ENCODE measurements at places on chromosomes 2 and 18.

DNA sequence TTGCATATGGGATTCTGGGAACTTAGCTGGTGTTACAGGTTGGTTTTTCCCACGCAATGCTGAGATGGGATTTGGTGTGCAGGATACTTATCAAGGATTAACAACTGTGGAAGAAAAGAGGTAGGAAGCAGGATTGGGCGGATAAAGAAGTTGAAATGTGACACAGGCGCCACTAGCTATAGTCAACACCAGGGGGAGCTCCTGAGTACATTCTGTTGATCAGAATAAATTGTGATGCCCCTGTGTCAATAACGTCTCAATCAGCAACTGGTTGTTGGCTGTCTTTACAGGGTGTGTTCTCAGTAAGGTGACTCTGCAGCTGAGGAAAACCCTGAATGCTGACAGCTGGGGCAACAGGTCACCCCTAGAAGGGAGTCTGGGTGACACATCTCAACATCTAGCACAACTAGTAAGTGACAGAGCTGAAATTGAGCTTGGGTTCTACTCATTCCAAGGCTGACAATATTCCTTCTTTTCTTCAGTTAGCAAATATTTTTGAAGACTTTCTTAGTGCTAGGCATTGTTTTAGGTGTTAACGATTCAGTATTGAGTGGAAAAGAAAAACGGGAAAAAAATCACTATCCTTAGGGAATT is 143.0 kb downstream of the ARL6IP6 start:
- DNase-seq: peak; percentile 65

DNA sequence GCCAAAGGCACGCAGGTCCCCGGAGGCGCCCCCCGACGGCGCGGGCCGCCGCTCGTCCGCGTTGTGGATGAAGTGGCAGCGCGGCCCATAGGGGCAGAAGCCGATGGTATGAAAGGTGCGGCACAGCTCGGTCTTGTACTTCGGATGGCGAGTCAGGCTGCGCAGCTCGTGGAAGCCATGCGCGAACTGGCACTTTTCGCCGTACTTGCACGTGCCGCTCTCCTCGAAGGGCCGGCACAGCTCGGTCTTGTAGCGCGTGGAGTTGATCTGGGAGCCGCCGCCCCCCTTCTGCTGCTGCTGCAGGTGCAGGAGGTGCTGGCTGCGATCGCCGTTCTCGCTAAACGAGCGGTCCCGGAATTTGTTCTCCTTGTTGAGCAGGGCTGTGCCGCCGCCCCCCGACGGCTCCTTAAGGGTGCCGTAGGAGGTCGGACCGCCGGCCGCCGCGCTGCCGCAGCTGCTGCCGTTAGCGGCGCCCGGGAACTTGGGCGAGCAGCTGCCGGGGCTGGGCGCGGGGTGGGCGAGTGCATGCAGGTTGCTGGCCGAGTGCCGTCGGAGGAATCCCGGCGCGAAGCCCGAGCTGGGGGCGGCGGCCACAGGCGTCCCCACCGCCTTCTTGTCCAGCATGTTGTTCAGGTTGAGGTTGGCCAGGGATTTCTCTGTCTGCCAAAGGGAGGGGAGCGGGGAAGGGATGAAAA is 1.2 kb downstream of the ZFP36L2 start:
- DNase-seq: peak; percentile 79

GRCh38 chr18:49098386-49098785 is 147.6 kb upstream of the SMAD7 start:
- DNase-seq: no peak

DNA sequence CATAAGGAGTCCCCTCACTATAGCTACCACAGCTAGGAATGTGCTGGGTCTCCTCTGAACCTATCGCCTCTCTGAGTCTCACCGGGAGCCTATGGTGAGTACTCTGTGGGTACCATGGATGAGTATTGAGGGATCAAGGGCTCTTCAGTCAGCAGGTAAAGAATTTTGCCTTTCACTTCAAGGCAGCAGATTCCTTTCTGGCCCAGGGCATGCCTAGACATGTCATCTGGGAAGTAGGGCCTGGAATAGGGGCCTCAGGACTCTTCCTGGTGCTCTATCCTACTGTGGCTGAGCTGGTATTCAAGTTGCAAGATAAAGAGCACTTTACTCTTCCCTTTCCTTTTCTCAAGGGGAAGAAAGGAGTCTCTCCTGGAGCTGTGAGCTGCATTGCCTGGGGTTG is 85.6 kb upstream of the LHCGR start:
- DNase-seq: no peak

DNA sequence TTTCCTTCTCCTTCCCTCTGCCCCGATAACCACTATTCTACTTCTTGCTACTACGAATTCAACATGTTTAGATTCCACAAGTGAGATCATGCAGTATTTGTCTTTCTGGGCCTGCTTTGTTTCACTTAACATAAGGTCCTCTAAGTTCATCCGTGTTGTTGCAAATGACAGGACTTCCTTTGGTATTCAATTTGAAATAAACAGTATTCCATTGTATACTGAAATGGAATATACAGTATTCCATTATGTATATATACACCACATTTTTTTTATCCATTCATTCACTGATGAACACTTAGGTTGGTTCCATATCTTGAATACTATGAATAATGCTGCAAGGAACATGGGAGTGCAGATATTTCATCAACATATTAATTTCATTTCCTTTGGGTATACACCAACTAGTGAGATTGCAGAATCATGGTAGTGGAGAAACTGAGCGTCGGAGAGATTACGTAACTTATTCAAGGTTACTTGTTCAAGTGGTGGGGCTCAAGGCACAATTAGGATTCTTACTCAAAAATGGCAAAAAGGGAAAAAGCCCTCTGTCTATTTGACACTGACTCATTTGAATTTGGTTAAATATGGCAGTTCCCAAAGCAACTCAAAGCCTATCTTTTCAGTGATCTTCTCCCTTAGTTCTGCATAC is 85.1 kb downstream of the CHN1 start:
- no peak for DNase-seq

DNA sequence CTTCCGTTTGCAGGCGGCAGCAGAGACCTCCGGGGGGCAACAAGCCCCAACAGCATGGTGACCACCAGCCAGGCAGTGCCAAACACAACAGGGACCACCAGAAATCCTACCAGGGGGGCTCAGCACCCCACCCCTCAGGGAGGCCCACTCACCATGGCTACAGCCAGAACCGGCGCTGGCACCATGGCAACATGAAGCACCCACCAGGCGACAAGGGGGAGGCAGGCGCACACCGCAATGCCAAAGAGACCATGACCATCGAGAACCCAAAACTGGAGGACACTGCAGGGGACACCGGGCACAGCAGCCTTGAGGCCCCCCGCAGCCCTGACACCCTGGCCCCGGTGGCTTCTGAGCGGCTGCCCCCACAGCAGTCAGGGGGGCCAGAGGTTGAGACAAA is 192.9 kb downstream of the SMAD7 start:
- no peak for DNase-seq

- DNase-seq: peak; percentile 4
Measured at GRCh38 chr18:64994370-64994769, 756.4 kb upstream of the CDH7 start.

DNA sequence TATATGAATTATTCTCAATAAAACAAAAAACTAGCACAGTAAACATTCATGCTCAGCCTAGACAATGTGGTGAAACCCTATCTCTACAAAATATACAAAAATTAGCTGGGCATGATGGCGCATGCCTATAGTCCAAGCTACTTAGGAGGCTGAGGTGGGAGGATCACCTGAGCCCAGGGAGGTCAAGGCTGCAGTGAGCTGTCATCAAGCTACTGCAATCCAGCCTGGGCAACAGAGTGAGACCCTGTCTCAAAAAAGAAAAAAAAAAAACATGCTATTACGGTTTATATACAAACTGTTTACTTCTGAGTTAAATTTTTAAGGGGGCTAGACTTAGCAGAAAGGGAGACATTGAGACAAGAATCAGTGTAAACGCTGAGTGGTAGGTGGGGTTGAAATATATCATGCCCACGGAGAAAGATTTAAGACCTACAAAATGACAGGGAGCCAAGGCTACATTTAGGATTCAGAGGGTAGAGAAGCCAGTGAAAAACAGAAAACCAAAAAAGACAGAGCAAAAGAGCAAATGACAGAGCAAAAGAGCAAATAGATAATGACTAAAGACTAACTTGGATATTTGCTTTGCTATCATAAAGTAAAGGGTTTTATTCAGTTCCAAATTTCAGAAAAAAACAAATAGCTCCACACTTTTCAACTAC is 7.5 kb downstream of the TTC32 start:
- no peak for DNase-seq

GRCh38 chr18:40867459-40867858 is 1087.6 kb upstream of the PIK3C3 start:
- no peak for DNase-seq

DNA sequence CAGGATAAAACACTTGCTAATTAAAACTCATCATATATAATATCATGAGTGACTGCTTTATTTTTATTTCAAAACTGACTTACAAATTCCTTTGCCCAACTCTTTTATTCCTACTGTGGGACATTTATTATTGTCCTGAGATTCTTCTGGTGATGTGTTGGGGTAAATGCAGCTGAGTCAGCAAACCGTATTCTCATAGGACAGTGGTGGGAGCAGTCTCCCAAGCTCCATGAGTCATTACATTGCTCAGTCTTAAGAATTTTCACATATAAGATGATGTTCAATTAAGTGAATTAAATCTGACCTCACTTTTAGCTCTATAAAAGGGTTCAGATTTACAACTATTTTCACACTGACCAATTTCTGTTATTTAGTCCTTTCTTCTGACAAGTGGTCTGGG is 1530.7 kb downstream of the LRP1B start:
- DNase-seq: no peak

GRCh38 chr18:45168866-45169600 is 446.2 kb upstream of the SLC14A2 start:
- no peak for DNase-seq

- no peak for DNase-seq
Measured at GRCh38 chr2:133240491-133241223, 327.6 kb downstream of the NCKAP5 start.

DNA sequence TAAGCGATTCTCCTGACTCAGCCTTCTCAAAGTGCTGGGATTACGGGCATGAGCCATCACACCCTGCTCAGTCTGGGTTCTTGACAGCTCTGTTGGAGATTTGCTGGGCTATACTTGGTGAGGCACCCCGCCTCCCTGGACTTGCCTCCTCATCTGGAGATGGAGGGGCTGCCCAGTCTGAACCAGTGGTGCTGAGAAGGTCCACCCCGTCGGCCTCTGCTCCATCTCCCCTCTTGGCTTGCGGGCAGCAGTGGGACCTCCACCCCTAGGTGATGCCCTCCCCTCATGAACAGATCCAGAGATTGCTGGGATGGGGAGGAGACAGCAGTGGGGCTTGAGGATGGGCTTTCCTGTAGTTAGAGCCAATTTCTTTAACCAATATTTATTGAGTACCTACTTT is 120.9 kb downstream of the CLIP4 start:
- no peak for DNase-seq

DNA sequence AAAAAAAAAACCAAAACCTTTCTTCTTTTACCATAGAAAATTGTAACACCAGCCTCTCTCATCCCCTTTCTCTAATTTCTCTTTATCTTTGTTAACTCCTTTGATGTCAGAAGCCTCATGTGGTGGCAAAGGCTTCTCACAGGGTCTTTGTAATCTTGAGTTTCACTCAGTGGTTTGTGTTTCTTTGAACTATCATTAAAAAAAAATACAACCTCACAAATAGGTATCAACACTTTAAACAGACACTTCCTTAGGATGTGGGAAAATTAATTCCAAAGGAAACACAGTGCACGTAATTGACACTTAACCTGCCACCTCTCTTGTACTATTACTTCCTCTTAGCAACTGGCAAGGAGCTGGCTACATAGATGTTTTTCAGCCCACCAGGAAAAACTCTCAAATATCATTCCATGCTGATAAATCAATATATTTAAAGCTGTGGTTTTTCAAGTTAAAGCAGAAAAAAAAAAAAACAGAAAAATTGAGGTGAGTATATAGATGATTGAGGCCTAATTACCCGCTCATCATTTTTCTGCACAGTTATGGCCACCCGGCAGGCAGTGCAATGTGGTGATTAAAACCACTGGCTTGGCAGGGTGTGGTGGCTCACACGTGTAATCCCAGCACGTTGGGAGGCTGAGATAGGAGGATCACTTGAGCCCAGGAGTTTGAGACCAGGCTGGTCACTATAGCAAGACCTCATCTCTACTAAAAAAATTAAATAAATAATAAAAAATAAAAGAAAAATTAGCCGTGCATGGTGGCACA is 193.5 kb downstream of the MYO3B start:
- DNase-seq: no peak

GRCh38 chr2:136284226-136285119 is 166.5 kb upstream of the CXCR4 start:
- DNase-seq: no peak

GRCh38 chr2:10080536-10081304 is 509 bp upstream of the CYS1 start:
- no peak for DNase-seq

- DNase-seq: no peak
Measured at GRCh38 chr2:42858140-42859005, 66.0 kb upstream of the HAAO start.

GRCh38 chr2:105308382-105309146 is 21.0 kb downstream of the TGFBRAP1 start:
- DNase-seq: no peak

- DNase-seq: no peak
Measured at GRCh38 chr2:1405967-1406366, 7.3 kb upstream of the TPO start.

DNA sequence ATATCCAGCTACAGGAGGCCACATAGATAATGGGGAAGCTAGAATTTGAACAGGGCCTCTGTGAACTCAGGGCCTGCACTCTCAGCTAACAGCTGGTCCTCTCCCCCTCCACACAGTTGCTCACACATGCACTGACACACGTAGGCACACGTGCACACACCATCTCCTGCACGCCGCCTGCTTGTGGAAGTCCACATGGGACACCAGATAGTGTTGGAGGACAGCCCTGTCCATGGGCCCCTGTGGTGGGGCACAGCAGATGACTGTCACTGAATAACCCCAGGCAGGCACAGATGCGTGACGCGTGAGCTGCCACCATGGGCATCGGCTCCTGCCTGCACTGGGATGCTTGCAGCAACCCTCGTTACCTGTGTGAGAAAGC is 52.9 kb downstream of the ADI1 start:
- DNase-seq: no peak

DNA sequence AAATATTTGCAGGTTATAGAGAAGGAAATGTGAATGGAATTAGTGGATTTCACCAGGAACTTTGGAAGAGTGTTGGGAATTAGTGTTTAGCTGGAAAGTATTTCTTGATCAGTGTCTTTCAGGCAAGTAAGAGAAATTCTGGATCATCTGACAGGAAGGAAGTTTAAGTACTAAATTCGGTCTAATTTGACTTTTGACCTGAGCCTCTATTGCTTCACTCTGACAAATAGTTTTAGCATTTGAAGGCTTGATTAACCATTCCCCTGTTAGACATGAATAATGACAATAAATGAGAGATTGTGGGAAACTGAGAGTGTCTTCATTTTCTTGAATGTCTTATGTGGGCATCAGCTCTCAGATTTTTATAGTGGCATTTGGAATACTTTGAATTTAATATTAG is 16.0 kb downstream of the CCNT2 start:
- DNase-seq: no peak

All from NAMALWA (cell line).